ENCODE measurements at places on chromosomes 2 and 18.

GRCh38 chr2:207692206-207693065 lies 19.0 kb upstream of the CCNYL1 start:
- DNase-seq = no peak

DNA sequence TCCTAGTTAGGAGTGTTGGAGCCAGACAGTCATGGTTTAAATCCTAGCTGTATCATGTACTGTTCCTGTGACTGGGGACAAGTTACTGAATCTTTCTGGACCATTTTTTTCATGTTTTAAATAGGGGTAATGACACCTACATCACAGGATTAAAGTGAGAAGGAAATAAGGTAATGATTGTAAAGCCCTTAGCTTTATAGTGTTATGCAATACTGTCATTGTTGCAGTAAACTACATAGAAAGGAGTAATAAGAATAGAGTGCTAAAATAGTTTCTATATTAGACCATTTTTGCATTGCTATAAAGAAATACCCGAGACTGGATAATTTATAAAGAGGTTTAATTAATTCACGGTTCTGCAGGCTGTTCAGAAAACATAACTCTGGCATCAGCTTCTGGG lies 14.5 kb downstream of the AGPS start:
- DNase-seq = no peak

DNA sequence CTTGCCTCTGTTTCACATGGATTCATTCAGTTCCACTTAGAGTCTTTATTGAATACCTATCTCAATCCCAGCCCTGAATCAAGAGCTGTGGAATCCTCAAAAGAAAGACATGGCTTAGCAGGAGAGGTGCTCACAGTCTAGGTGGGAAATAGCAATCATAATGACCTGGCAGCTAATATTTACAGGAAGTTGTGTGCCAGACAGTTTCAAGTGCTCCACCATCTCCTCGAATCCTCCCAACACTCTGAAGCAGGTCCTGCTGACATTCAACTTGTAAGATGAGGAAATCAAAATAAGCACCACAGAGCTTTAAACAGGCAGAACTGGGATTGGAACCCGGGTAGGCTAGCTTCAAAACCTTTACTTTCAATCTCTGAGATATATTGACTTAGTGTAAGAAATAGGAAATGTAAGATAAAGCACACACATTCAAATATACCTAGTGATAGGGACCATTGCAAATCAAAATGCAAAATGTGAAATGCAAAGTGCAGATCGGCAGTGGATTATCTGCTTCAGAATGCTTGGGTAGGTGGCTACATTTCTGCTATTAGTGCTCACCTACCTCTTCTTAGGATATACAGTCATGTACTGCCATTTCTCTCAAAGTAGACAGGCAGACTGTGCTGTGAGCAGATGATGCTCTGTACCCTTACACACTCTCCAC lies 182.0 kb downstream of the PRKCE start:
- no peak for DNase-seq

GRCh38 chr2:11128243-11128951 lies 26.9 kb upstream of the SLC66A3 start:
- DNase-seq = no peak

DNA sequence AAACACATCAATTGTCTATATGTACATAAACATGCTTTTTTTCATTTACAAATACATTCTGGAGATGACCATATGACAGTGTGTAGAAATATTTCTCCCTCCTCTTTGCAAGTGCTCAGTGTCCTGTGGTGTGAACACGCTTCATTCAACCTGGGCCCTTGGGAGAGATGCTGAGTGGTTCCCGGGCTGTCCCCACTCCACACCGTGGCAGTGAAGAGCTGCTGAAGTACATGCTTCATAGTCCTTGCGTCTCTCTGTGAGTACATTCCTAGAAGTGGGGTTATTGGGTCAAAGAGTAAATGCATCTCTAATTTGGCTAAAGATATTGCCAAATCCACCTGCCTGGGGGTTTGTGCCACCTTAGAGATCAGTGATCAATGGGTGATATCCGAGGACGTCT lies 6.5 kb upstream of the GPR35 start:
- DNase-seq = no peak

DNA sequence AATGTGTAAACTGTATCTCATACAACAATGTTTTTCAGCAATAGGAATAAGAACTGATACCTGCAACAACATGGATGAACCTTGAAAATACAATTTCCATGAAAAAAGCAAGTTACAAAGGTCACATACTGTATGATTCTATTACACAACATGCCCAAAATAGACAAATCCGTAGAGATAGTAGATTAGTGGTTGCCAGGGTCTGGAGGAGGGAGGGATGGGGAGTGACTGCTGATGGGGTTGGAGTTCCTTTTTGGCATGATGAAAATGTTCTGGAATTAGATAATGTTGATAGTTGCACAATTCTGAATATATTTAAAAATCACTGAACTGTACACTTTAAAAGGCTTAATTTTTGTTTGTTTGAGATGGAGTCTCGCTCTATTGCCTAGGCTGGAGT lies 33.8 kb downstream of the UBXN4 start:
- DNase-seq = no peak

DNA sequence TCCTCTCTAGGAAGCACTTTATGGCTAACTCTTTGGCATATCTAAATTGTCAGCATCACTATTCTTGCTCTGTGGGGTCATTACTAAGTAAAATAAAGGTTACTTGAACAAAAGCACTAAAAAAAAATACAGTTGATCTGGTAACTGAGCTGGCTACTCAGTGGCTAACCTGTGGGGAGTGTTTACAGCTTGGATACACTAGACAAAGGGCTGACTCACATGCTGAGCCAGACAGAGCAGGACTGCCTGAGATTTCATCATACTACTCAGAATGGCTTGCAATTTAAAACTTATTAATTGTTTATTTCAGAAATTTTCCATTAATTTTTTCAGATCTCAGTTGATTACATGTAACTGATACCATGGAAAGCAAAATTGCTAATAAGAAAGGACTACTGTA lies 1690.4 kb upstream of the SLC39A10 start:
- peak; percentile 74 for DNase-seq

DNA sequence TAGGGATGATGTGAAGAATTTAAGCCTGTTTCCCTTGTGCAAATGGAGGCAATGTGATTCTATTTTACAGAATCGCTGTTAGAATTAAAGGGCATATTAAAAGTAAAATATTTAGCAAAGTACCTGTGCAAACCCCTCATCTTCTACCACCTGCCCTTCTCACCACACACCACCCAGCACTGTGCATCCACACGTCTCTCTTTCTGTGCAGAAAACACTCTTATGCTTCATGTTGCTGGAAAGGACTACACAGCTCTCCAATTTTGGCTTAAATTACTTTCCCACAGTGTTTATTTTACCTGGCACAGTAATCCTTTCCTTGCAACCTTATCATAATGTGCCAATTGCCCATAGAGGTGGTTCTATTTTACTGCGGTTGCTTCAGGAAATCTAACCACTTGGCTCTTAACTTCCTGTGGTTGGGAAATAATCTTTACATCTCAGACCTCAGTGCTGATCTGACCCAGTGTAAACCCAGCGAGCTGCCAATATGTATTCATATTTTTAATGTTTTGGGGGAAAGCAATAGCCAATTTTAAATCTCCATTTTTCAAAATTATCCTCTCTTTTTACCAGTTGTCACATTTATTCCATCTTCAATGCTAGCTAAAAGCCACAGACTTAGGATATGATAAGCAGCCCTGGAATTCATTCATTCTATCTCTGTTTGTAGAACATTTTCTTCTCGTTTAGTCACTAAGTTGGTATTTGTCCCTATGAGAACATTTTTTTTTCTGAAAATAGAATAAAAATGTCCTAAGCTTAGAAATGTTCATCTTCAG lies 250.9 kb downstream of the DSEL start:
- peak; percentile 16 for DNase-seq

- DNase-seq = no peak
These were observed 4.1 kb downstream of the RNPEPL1 start for GRCh38 chr2:240572141-240573031.

GRCh38 chr2:101107241-101107640 lies 43.9 kb downstream of the TBC1D8 start:
- DNase-seq = no peak

DNA sequence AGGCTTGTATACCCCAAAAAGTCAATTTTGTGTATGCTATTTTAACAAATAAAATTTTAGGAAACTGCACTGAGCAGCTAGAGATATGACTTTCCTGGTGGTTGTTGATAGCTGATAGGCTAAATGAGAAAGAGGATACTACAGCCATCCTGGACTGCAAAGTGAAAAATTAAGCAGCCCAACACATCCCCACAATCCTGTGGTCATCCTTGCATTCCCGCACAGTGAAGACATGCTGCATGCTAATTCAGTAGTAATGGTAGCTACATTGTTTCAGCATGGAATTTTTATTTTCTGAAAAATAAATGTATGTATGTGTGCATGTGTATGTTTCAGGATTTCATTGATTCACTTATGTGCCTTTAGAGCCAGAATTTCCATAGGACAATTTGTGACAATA lies 124.2 kb upstream of the CCDC68 start:
- DNase-seq = no peak

- DNase-seq = no peak
These were observed 97.5 kb downstream of the STPG4 start for GRCh38 chr2:47057687-47058002.

DNA sequence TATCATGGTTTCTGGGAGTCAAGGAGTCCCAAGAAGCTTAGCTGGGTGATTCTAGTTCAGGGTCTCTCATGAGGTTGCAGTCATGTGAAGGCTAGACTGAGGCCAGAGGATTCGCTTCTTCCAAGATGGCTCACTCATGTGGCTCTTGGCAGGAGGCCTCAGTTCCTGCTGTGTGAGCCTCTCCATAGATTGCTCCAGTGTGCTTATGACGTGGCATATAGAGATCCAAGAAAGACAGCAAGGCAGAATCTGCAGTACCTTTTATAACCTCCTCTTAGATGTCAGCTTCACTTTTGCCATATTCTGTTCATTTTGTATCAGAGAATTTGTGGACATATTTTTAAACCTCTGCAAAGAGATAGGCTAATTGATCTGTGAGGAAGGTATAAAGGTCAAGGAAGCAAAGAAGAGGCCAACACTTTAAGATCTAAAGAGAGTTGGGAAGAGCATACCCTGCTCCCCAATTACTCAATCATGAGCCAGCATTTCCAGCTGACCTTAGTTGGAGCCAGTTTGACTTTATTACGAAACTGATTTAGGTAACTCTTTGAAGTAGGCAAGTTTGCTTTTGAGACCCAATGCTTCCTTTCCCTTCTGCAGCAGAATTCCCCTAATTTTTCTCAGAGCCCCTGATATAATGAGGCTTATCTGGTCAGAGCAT lies 134.7 kb downstream of the EML6 start:
- DNase-seq = no peak

DNA sequence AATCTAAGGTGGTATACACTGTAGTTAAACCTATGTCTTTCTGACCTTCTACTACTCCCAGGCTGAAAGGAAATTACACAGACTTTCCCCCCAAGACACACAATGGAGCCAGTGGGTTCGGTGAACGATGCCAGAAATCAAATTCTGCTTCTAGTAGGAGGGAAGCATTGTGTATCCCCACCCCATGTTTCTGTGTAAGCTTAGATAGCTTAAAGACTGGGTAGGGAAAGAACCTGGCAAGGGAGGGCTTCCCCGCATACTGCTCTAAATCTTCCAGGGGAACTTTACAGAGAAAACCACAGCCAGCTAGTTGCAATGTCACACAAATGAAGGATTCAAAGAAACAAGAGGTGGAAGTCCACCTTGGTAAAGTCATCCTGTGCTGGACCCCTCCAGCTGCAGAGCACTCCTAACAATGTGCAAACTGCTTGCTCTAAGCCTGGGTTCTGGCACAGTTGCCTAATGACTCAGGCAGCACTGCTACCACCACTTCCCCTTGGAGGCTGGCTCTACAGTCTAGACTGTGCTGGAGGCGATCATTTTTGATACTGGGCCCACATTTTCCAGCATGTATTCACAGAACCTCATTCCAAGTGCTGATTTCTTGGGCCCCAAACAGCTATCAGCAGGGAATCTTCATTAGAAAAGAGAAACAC lies 47.5 kb downstream of the TRIB2 start:
- DNase-seq = no peak

- DNase-seq = no peak
These were observed 25.4 kb upstream of the GLI2 start for GRCh38 chr2:120710256-120710655.

DNA sequence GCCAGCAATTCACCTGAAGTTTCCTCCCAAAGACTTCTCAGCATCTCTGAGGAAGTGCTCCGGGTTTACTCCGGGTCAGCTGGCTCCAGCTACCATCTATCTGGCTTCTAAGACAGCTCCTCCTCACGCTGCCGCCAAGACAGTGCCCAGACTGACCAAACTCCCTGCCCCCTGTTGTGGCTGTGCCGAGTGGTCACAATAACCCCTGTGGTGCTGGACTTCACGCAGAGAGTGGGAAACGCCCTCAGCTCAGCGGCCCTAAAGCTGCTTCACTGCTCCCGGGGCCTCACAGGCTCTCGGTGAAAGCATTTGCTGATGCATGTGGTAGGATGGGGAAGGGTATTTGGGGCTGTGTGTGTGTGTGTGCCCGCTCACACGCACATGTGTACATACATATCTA lies 154.8 kb upstream of the ZNF236 start:
- no peak for DNase-seq

DNA sequence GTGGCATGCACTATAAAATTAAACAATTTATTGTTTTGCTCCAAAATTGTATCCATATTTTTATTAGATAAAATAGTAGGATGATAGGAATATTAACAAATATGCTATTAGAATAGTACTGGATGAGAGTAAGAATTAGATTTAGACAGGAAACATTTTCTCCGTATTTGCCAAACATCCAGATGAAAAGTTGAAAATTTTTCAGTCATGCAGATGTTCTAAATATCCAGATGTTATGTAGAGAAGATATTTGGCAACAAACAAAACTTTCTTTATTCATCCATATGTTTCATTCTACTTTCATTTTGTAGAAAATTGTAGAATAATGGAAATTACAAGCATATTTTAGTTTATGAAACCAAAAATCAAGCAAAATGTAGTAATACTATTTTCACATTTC lies 45.2 kb upstream of the NEUROD1 start:
- no peak for DNase-seq

- no peak for DNase-seq
These were observed 234.2 kb upstream of the NETO1 start for GRCh38 chr18:73101977-73102376.

GRCh38 chr2:62208758-62209114 lies 12.8 kb downstream of the B3GNT2 start:
- DNase-seq = no peak

- DNase-seq = no peak
These were observed 1165.5 kb upstream of the SLC39A10 start for GRCh38 chr2:194491409-194492115.

GRCh38 chr18:69880083-69880482 lies 67.6 kb downstream of the CD226 start:
- no peak for DNase-seq

DNA sequence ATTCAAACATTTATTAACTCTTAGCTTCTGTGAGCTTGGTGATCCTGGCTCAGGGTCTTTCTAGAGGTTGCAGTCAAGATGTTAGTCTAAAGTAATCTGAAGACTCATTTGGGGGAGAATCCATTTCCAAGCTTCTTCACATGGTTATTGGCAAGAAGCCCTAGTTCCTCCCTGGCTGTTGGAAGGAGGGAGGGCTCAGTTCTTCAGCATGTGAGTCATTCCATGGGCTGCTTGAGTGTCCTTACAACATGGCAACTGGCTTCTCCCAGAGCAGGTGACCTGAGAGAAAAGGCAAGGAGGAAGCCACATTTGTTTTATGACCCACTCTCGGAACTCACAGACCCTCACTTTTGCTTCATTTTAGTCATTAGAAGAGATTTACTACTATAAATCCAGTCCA lies 10.6 kb upstream of the C2orf74 start:
- DNase-seq = peak; percentile 16

- DNase-seq = peak; percentile 12
These were observed 256.6 kb downstream of the PIEZO2 start for GRCh38 chr18:10892786-10893185.

- no peak for DNase-seq
These were observed 127.8 kb downstream of the COPS8 start for GRCh38 chr2:237213315-237214022.
